ENCODE measurements at places on chromosomes 16 and 17. TPM values are rescaled to one million over a fixed set of nuclear protein-coding genes. Genes with fewer than 3 reads are reported as not detected.

- no peaks in the 10 kb centered on the region for H3K36me3 ChIP-seq
- DNase-seq: no peak
- H3K4me3 ChIP-seq: no peak overlapping the region
- H3K27ac ChIP-seq: no peak overlapping the region
These were observed 123.1 kb downstream of the CA10 start for GRCh38 chr17:52035336-52035915.

- H3K27me3 ChIP-seq: no peaks in the 10 kb centered on the region
- peaks cover 1% of the 10 kb centered on the region for H3K4me1 ChIP-seq
- no peak overlapping the region for H3K4me3 ChIP-seq
- H3K36me3 ChIP-seq: no peaks in the 10 kb centered on the region
These were observed 48.7 kb downstream of the NKD1 start for GRCh38 chr16:50596762-50597450.

- no peaks in the 10 kb centered on the region for H3K27me3 ChIP-seq
- H3K27ac ChIP-seq: peak overlapping the region; percentile 97
- peaks cover 75% of the 10 kb centered on the region for H3K36me3 ChIP-seq
- H3K4me1 ChIP-seq: peaks cover 66% of the 10 kb centered on the region
These were observed 29.0 kb downstream of the KDM8 start for GRCh38 chr16:27232061-27232900.

The SPN gene
- 258 TPM for total RNA-seq

DNA sequence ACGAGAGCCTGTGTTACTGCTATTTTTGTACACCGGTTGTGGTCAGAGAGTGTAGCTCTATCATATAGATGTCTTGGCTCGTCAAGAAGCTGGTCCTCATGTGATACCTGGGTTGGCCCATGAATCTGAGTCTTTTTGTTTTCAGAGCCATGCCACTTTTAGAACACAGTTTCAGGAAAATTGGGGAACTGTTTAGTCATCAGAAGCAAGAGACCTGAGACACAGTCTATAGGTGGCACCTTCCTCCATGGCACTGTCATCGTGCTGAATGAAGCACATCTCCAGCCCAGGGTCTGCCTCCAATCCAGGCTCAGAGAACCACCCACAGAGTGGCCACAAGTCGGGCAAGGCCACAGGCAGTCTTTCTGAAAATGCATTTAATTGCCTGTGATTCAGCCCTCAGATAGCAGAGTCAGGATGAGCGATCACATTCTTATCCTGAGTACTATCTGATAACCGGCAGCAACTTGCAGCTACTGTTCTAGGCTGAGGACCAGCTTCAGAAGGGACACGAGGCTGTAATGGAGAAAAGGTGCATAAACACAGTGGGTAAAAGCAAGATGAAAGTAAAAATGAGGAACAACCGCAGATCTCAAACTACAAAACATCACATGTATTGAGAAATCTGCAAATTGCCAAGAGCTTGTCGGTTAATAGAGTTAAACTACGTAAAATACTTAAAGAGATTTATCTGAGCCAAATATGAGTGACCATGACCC lies 14.2 kb upstream of the HAPSTR1 start:
- peaks cover 22% of the 10 kb centered on the region for H3K36me3 ChIP-seq
- no peak overlapping the region for H3K4me3 ChIP-seq
- no peak for DNase-seq

The ITGAD gene
- 0.18 TPM for total RNA-seq

DNA sequence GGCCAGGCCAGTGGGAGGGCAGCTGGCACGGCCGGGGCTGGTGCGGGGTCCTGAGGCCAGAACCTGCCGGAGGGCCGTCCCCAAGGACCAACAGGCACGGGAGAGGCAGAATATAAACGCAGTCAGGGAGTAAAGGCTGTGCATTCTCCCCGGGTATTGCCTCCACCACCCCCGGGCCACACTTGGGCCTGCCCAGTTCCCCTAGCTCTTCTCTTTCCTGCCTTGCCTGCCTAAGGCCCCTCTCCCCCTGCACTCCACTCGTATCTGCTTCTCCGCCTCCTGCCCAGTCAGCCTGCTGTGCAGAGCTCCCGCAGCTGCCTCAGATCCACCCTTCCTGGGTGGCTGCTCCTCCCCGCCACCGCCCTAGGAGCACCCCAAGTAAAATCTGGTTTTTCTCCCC lies 5.0 kb upstream of the RPH3AL start:
- no peaks in the 10 kb centered on the region for H3K4me1 ChIP-seq
- DNase-seq: no peak
- no peaks in the 10 kb centered on the region for H3K27me3 ChIP-seq
- no peak overlapping the region for H3K27ac ChIP-seq
- H3K4me3 ChIP-seq: no peak overlapping the region

The TPSD1 gene
- not detected for total RNA-seq

The CCDC154 gene
- total RNA-seq: 0.80 TPM

DNA sequence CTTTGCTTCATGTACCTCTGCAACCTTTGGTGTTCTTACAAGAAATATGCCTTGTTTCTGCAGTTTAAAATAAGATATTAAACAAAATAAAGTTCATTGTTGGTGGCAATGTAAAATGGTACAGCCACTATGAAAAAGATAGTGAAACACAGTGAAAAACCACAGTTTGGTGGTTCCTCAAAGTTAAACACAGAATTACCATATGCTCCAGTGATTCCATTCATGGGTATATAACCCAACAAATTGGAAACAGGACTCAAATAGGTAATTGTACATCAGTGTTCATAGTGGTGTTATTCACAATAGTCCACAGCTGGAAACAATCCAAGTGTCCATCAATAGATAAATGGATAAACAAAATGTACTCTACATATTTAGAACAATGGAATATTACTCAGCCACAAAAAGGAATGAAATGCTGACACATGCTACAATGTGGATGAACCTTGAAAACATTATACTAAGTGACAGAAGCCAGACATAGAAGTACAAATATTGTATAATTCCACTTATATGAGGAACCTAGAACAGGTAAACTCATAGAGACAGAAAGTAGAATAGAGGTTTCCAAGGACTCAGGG lies 49.2 kb downstream of the CUEDC1 start:
- H3K4me3 ChIP-seq: no peak overlapping the region
- H3K36me3 ChIP-seq: no peaks in the 10 kb centered on the region
- H3K4me1 ChIP-seq: peaks cover 8% of the 10 kb centered on the region
- no peak overlapping the region for H3K27ac ChIP-seq

The TP53TG3F gene
- total RNA-seq: not detected

The SLC5A11 gene
- not detected for total RNA-seq

DNA sequence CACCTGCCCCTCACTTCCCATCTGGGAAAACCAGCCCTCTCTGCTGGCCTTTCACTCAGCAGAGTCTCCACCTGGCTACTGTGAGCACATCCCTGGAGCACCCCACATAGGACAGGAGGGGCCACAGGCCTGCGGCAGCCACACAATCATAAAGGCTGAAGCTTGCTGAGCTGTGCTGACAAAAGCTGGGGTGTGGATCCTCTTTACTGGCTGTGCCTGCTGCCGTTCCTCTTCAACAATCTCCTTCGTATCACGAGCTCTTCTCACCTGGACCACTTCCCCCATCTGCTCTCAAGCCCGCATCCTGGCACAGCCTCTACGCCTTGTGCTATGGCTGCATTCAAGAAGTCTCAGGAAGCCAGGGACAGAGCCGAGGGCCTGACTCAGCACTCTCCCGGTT lies 86.1 kb downstream of the ZNF778 start:
- no peak for DNase-seq
- peaks cover 44% of the 10 kb centered on the region for H3K36me3 ChIP-seq
- no peak overlapping the region for H3K4me3 ChIP-seq
- H3K27ac ChIP-seq: no peak overlapping the region

- DNase-seq: no peak
- peaks cover 9% of the 10 kb centered on the region for H3K4me1 ChIP-seq
- H3K27ac ChIP-seq: no peak overlapping the region
- H3K36me3 ChIP-seq: peaks cover 10% of the 10 kb centered on the region
These were observed 715 bp downstream of the ENDOV start for GRCh38 chr17:80415626-80416137.

DNA sequence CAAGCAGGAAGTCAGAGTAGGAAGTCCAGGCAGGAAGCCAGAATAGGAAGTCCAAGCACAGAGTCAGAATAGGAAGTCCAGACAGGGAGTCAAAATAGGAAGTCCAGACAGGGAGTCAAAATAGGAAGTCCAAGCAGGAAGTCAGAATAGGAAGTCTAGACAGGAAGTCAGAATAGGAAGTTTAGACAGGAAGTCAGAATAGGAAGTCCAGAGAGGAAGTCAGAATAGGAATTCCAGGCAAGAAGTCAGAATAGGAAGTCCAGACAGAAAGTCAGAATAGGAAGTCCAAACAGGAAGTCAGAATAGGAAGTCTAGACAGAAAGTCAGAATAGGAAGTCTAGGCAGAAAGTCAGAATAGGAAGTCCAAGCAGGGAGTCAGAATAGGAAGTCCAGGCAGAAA lies 105.3 kb upstream of the C16orf82 start:
- H3K4me1 ChIP-seq: peaks cover 2% of the 10 kb centered on the region
- no peak for DNase-seq
- H3K27ac ChIP-seq: no peak overlapping the region
- no peaks in the 10 kb centered on the region for H3K27me3 ChIP-seq

GRCh38 chr17:78725448-78726021 lies 56.5 kb downstream of the CYTH1 start:
- no peaks in the 10 kb centered on the region for H3K27me3 ChIP-seq
- peaks cover 68% of the 10 kb centered on the region for H3K4me1 ChIP-seq
- DNase-seq: no peak
- H3K4me3 ChIP-seq: peak overlapping the region; percentile 51
- H3K27ac ChIP-seq: peak overlapping the region; percentile 79

DNA sequence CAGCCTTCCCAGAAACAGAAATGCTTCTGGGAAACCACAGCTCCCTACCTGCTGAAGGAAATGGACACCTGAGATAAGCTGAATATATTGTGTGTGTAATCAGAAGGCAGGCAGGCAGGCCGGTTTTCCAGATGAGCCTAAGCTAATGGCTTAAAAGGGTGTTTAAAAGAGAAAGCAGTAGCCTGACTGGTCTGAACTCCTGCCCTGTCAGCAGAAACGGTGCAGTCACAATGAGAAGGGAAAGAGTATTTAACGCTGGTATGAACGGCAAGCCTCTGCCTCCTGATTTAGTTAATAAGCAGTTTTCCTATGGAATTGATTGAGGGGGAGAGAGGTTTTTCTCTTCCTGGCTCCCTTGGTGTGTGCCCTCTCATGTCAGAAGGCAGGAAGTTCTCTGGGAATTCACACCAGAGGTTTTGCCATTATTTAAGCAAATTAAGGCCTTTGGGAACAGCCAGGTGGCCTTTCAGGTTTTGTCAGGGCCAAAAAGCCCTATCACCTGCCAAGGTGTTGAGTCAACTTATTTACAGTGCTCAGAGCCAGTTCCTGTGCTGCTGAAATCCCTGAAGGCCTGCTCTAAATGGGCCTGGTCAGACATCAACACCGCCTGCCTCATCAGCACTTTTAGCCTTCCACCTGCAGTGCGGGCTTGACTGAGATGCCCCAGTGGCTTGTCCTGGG lies 41.6 kb downstream of the CDH1 start:
- H3K27me3 ChIP-seq: peaks cover 34% of the 10 kb centered on the region
- DNase-seq: no peak
- H3K36me3 ChIP-seq: no peaks in the 10 kb centered on the region

The CETP gene
- total RNA-seq: not detected

DNA sequence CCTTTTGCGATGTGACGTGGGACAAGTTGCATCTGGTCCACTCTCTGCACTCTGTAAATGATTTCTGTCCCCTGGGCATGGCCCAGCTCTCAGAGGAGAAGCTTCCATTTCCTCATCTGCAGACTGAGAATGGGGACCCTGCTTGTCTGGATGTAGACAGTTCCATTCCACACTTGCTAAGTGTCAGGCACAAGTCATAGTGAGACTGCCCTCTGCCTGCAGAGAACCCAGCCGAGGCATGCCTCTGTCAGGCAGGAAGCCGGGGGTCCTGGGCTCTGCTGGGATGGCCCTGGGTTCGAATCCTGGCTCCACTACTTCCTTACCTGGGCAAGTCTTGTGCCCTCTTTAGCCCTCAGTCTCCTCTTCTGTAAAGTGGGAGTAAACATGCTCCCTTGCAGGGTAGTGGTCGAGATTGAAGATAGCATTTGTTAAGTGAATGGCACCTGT lies 4.1 kb downstream of the MAP2K3 start:
- peaks cover 32% of the 10 kb centered on the region for H3K4me1 ChIP-seq
- H3K4me3 ChIP-seq: peak overlapping the region; percentile 96
- no peaks in the 10 kb centered on the region for H3K27me3 ChIP-seq
- H3K27ac ChIP-seq: peak overlapping the region; percentile 91

The IKZF3 gene
- total RNA-seq: 18.3 TPM

The GLYR1 gene
- total RNA-seq: 112 TPM

GRCh38 chr17:29948448-29949215 lies 7.2 kb downstream of the EFCAB5 start:
- DNase-seq: no peak
- no peak overlapping the region for H3K27ac ChIP-seq
- H3K4me1 ChIP-seq: no peaks in the 10 kb centered on the region
- H3K36me3 ChIP-seq: no peaks in the 10 kb centered on the region

DNA sequence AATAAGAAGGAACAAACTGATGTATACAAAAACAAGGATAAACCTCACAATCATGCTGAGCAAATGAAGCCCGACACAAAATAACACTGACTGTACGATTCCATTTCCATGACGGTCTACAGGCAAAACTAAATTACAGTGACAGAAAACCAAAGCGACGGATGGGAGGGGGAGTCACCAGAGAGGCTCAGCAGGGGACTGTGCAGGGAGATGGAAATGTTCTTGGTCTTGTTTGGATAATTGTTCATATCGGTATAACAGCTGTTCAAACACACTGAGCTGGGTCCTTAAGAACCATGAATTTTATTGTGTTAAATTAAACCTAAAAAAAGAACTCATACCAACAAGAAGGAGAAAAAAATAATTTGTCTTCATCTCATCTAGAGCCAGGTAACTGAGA lies 97.8 kb downstream of the NXN start:
- H3K27me3 ChIP-seq: peaks cover 11% of the 10 kb centered on the region
- no peaks in the 10 kb centered on the region for H3K36me3 ChIP-seq
- H3K27ac ChIP-seq: no peak overlapping the region
- H3K4me3 ChIP-seq: no peak overlapping the region
- no peak for DNase-seq
- H3K4me1 ChIP-seq: peaks cover 5% of the 10 kb centered on the region

DNA sequence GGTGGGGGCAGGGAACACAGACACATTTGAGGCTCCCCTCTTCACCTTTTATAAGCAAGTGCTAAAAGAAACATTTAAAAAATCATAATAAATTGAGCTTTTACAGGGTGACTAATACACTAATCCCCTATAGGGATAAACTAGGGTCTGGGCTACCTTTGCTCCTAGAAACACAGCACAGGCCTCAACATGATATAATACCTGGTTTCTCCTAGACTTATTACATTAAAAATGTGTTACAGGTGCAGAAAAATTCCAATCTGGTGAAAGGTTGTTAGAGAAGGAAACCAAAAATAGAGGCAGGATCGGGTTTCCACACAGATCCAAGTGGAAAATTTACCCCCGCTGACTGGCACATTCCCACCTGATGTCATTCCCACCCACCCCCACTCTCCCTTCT lies 124.7 kb upstream of the NOG start:
- no peaks in the 10 kb centered on the region for H3K27me3 ChIP-seq
- no peaks in the 10 kb centered on the region for H3K4me1 ChIP-seq
- no peak overlapping the region for H3K27ac ChIP-seq
- H3K4me3 ChIP-seq: no peak overlapping the region
- no peak for DNase-seq
- H3K36me3 ChIP-seq: no peaks in the 10 kb centered on the region

The AKTIP gene
- 20.5 TPM for total RNA-seq

The RCVRN gene
- total RNA-seq: not detected

All from activated T-helper 2 cell treated with anti-CD3 and anti-CD28 coated beads, Interferon-gamma antibody, Interleukin-2, Interleukin-4, amounts not matched to agents 10 μg/mL and 5 μg/mL and 100 μg/mL, durations not matched to agents 14 hours and 24 hours and 36 hours (primary cell).